ENCODE measurements at places on chromosomes 5 and 9.
A peak's percentile ranks its signal among the peaks of the same experiment; 100 is the strongest.

DNA sequence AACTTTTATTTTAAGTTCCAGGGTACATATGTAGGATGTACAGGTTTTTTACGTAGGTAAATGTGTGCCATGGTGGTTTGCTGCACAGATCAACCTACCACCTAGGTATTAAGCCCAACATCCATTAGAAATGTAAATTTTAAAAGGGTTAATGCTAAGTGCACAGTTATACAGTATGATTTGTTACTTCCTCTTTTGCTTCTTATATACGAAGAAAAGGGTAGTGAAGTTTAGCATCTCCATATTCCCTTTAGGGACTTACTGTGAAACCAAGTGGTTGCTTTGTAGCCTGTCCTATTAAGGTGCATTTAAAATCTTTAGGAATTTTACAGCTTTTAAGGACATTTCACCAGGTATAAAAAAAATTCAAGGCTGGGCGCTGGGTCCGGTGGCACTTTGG is 46.4 kb downstream of the RBM27 start:
- no peak for DNase-seq

DNA sequence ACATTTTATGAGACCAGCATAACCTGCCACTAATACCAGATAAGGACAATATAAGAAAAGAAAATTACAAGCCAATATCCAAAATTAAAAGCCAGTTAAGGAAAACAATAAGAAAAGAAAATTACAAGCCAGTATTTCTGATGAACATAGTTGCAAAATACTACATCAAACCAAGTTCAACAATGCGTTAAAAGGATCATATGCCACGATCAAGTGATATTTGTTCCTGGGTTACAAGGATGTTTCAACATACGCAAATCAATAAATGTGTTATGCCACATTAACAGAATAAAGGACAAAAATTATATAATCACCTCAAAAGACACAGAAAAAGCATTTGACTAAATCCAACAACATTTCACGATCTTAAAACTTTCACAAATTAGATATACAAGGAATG is 431.9 kb downstream of the ELAVL2 start:
- no peak for DNase-seq

GRCh38 chr9:91395106-91395552 is 28.5 kb downstream of the NFIL3 start:
- no peak for DNase-seq

DNA sequence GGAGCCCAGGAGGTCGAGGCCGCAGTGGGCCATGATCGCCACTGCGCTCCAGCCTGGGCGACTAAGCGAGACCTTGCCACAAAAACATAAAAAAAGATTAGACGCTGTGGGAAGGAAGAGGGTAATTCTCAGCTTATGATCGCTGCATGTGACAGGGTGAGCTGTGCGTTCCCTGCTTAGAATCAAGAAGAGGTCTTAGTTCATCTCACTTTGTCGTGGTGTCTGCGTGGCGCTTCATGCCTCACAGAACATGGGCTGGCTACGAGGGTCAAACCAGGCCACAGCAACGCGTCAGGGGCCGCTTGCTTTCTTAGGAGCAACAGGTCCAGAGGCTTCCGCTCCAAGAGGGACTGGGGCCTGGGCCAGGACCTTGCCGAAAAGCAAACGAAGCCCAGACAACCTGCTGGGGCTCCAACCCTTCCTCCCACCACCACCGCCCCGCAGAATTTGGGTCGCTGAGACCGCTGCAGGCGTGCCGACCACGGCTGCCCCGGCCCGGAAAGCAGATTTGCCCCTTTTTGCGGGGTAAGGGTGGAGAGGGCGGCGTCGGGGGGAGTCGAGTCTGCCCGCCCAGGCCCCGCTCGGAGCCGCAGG is 10.0 kb upstream of the GRIN1 start:
- DNase-seq = no peak

- DNase-seq = no peak
Observed at GRCh38 chr5:94702729-94703128, 84.3 kb downstream of the SLF1 start.

DNA sequence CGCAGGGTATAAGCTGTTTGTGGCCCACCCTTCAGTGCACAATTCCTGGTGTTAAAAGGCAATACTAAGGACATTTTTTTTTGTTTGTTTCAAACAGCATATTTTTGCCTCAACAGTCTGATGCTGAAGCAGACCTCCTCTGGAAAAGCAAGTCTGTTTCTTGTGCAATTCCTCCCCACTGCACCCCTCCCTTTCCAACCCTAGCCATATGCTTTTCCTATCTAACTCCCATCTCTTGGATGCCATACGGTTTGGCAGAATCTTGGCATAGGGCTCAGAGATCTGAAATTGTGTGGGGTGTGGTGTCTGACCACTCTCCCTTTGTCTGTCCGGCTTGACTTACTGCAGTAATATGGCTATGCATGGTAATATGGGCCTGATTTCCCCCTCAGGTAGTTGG is 161.6 kb downstream of the TMEM38B start:
- DNase-seq = peak; percentile 12

- DNase-seq = no peak
Observed at GRCh38 chr9:92657296-92658094, 12.4 kb downstream of the IPPK start.

DNA sequence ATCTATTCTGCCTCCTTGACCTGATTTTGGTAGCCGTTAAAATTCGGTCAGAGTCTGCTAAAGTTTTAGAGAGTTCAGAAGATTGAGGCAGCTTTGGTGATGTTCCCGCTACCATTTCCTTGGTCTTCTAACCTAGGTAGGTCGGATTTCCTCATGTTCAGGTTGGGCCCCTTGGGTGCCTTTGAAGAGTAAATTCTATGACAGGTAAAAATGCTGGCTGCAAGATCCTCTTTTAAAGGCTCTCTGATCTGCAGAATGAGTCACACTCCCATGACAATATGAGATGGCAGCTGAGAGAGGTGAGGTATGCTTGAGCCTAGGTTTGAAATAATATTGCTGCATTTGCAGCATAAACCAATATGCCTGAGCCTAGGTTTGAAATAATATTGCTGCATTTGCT is 198.9 kb downstream of the TSSK1B start:
- no peak for DNase-seq

- DNase-seq = no peak
Observed at GRCh38 chr9:84919440-84919839, 249.9 kb downstream of the NTRK2 start.

DNA sequence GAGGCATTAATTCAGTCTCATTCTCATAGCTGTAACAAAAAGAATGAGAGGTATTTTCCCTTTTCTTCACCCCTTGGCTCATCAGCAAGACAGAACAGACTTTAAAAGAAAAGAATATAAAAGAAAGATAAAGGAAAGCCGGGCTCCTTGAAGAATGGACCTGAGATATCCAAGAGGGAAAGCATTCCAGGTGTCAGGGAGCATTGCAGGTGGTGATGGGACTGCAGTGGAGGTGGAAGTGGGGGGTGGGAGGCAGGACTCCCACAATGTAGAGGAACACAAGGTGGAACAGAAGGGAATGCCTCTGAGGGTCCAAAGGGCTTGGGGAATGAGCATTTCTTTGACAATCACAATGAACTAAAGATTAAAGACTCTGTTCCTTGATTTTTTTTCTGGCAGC is 10.7 kb upstream of the PUM3 start:
- no peak for DNase-seq

DNA sequence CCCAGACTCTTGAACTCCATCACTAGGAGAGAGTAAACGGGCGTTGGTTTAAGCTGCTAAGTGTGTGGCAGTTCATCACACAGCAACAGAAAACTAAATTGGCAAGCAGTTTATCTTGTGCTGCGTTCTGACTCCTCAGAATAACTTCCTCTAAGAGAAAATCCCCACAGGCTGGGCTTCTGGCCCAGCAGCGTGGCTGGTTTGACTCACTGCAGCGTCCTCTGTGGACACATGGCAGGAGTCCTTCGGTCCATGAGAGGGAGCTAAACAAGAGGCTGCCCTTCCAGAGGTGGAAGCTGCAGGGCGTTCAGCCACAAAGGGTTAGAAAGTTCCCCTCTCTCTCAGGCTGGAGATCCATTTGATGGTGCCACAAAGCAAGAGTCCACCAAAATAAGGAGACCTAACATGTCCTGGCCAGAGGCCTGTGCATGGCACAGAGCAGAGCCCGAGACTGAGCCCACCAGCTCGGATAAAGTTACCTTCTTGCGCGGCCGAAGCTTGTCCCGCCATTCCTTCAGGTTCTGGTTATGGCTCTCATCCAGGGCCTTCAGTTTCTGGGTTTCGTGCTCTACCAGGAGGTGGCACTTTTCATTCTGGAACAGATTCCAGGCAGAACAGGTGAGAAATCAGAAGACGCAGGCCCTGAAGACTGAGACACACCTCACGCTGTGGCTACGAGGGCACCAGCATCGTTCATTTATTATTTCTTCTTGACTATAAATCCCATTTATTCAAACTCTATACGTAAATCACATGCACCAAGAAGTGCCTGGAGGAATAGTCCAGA is 46.2 kb upstream of the FBXW11 start:
- DNase-seq = peak; percentile 35

DNA sequence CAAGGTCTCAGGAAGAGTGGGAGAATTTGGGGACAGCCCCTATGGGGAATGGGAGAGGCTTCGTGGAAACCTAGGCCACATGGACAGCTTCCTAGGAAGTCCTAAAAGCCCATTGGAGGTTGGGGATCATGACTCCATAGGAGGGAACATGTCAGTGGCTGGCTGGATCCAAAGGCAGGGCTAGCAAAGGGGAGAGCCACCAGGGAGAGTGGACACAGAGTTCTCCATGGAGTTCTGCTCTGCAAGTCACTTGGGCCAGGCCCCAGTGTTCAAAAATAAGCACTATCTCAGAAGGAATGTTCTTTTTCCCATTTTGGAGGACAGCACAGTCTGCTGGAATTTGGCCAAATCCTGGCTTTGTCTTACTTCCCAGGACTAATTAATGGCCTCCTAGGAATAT is 140.6 kb upstream of the RAD23B start:
- DNase-seq = peak; percentile 27

- DNase-seq = peak; percentile 68
Observed at GRCh38 chr9:98168941-98169488, 23.4 kb downstream of the CORO2A start.

GRCh38 chr5:155783791-155784190 is 543.2 kb upstream of the SGCD start:
- no peak for DNase-seq

DNA sequence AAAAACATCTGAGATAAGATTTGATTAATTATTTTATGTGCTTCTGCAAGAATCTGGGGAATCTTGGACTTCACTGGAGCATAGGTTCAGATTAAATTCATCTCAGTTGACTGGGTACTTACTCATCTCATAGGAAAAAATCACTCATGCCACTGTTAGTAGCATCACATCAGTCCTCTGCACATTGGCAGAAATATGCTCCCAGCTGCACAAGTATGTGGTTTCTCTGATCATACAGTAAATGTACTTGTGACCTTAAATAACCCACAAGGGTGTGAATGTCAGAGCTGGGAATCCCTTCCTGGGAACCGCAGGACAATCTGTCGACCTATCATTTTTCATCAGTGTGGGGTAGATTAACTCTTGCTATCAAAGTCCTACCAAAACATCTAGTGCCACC is 203.7 kb upstream of the SLC24A2 start:
- DNase-seq = peak; percentile 57
